Hematopoietic multipotent progenitor cell treated with erythropoietin and hydrocortisone succinate and interleukin-3 and kit ligand, for 6 days (in vitro differentiated cells): ENCODE measurements at places on chromosomes 3 and 15.

- DNase-seq: no peak
Observed at GRCh38 chr3:115930168-115930567, 306.9 kb downstream of the GAP43 start.

- DNase-seq: peak; percentile 51
Observed at GRCh38 chr3:152539191-152539764, 270.5 kb downstream of the MBNL1 start.

GRCh38 chr3:188807006-188807405 lies 364.8 kb upstream of the TPRG1 start:
- peak; percentile 28 for DNase-seq

DNA sequence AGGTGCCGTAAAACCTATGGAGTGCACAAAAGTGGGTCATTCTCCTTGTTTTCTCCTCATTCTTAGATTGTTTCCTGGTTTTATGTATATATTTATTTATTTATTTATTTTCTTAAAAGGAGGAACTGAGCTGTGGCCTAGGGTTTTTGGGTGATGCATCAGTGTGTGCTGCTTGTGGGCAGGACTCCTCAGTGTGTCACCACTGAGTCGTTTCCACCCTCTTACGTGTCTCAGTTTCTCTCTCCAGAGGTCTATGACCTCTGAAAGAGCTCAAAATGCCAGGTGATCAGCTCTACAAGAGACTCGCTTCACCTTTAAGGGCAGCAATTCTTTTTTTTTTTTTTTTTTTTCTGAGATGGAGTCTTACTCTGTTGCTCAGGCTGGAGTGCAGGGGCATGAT lies 72.9 kb downstream of the CD200 start:
- no peak for DNase-seq

DNA sequence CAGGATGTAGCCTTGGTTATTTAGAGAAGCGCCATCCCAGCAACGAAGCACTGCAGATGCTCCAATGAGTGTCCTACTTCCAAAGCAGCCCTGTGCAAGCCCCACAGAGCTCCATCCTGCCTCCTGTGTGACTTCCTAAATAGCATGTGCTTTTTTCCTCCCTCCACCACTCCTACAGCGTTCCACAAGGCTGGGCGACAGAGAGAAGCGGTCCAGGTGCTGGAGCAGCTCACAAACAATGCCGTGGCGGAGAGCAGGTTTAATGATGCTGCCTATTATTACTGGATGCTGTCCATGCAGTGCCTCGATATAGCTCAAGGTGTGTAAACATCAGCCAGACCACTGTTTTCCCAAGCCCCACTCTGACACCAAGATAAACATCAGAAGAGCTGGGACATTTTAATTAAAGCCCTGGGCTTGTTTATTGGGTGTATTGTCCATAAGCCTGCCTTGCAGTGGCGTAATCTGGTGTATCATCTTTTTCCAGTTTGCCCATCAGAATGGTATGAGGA lies 22.2 kb upstream of the RHO start:
- no peak for DNase-seq

DNA sequence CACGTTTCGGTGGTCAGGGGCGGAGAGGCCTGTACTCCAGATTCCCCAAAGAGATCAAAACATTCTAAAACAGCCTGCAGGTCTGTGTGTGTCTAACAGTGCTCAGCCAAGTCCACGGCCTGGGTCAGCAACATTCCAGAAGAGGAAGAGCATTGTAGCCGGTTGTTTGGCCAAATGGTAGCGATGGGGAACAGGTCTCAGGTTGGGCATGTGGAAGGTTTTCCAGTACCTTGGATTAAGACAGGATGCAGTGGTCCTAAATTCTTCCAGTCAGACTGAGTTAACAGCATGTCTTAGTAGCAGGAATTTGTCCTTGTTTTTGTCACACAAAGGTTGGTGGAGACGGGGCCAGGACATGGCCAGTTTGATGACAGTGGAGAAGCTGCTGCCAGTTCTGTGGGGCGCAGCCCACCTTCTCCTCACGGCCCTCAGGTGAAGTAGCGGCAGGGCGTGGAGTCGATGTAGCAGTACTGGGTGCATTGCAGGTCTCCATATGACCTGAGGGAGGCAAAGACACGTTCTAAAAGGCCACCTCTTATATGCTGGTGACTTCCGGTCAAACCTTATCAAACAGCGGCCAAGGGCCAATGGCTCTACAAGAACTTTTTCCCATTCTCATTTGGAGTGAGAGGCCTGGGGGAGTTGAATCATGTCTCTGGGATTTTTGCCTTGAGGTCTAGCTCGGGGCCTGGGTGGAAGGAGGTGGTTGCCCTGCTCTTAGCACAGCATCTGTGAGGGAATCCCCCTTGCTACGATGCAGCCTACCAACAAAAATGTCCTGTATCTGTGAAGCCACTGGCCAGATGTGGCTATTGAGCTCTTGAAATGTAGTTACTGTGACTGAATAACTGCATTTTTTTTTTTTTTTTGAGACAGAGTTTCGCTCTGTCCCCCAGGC lies 24.1 kb downstream of the EAF1 start:
- no peak for DNase-seq

- DNase-seq: no peak
Observed at GRCh38 chr3:171270541-171270940, 189.7 kb downstream of the TNIK start.

DNA sequence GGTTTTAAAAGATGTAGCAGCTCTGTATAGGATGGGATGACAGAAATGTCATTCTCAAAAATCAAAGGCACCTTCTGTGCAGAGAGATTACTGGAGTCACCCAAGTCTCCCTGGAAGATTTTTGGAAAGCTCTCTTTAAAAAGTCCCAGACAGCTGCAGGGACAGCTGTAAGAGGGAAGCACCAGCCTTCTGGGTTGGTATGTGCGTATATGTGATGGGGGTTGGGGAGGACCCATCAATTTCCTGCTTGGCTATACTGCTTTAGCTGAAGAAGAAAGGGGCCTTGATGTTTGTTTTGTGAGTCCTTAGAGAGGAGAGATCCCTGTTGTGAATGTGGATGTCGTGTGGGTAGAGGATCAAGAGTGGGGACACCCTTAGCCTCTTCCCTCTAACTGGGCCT lies 5.4 kb upstream of the SEC11A start:
- no peak for DNase-seq

DNA sequence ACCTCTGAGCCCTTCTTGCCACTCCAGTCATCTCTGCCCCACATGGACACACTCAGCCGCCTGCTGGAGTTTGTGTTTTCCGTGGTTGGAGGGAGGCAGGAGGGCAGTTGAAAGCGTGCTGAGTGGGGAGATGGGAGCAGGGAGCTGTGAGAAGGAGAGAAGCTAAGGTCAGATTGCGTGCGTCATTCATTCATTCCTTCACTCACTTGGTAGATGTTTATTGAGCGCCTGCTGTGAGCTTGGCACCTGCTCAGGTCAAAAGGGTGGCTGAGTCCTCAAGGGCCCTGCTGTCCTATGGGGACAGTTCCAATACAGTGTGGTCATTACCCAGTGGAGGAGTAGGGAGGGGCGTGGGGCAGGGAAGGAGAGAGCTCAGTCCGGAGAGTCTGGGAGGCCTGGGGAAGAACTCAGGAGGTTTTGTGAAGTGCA lies 23.5 kb downstream of the LIMD1 start:
- no peak for DNase-seq

- DNase-seq: no peak
Observed at GRCh38 chr3:181987736-181988135, 276.0 kb downstream of the SOX2 start.

GRCh38 chr15:101723171-101723873 lies 951 bp downstream of the TARS3 start:
- DNase-seq: peak; percentile 42

GRCh38 chr3:167874671-167875372 lies 139.3 kb downstream of the SERPINI1 start:
- DNase-seq: no peak

GRCh38 chr3:183819831-183820230 lies 5.5 kb downstream of the MAP6D1 start:
- no peak for DNase-seq

- no peak for DNase-seq
Observed at GRCh38 chr3:130933801-130934345, 40.0 kb downstream of the ATP2C1 start.

GRCh38 chr3:19183584-19183983 lies 35.3 kb downstream of the KCNH8 start:
- peak; percentile 16 for DNase-seq

DNA sequence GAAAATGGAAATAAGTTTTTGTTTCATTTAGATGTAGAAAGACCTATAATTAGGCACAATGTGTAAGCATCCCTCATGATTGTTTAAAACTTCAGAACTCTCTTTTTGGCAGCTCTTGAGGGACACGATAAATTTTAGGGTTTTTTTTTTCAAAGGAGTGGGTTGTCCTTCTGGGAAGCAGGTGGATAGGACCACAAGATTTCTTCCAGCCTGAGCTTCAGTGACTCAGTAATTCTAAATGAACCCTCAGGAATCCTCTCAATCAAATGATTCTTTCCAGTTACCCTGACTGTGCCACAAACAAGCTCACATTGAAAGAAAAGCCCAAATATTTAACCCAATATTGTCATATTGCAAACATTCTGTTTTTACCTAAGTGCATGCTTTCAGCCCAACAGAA lies 45.1 kb downstream of the COL8A1 start:
- no peak for DNase-seq

DNA sequence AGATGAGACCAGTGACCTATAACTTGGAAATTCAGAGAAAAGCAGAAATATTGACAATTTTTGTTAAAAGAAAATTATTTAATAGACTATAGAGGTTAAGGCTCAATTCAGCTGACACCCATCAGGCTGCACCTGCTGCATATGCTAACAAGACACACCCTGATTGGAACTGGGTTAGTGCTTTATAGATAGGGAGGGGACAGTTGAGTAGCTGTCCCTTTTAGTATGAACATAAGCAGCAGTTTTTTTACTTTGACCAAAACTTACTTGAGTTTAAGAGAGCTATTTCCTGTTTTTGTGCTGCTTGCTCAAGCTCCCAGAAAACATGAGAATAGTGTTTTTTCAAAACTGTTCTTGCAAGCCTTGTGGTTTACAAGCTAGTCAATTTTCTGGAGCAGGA lies 292.6 kb downstream of the LRRC3B start:
- DNase-seq: no peak

DNA sequence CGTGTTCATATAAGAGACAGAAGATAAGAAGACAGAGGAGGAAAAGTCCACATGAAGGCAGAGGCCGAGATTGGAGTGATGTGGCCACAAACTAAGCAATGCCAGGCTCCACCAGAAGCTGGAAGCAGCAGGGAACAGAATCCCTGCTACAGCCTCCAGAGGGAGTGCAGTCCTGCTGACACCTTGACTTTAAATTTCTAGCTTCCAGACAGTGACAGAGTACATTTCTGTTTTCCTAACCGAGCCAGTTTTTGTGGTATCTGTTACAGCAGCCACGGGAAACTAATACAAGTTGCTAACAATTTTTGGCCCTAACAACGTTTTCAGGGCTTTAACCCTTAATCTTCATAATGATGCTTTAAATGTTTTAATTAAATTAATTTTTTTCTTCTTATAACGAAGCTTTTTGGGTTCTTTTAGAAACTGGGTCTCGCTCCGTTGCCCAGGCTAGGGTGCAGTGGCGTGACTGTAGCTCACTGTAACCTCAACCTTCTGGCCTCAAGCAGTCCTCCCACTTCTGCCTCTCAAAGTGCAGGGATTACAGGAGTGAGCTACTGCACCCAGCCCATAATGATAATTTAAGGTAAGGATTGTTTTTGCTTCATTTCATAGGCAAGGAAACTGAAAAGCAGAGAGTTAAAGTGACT lies 202.3 kb upstream of the PROK2 start:
- DNase-seq: no peak

DNA sequence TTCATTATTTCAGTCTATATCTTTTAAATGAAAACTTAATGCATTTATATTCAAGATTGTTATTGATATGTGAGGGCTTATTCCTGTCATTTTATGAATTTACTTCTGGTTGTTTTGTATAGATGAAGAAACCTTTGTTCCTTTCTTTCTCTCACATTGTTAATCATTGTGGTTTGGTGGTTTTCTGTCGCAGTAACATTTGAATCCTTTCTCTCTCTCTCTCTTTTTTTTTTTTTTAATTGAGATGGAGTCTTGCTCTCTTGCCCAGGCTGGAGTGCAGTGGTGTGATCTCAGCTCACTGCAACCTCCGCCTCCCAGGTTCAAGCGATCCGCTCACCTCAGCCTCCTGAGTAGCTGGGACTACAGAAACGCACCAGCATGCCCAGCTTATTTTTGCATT lies 22.1 kb downstream of the AGBL1 start:
- no peak for DNase-seq

- DNase-seq: no peak
Observed at GRCh38 chr3:128814519-128815317, 64.7 kb upstream of the ACAD9 start.

GRCh38 chr3:175398676-175399075 lies 539.5 kb downstream of the NAALADL2 start:
- no peak for DNase-seq

- DNase-seq: peak; percentile 87
Observed at GRCh38 chr3:3200632-3201212, 21.2 kb upstream of the CRBN start.
